MV-4-11 (cell line): ENCODE measurements at places on chromosomes 12 and 14.

GRCh38 chr14:31582286-31582691 lies 21.1 kb downstream of the NUBPL start:
- DNase-seq = no peak

DNA sequence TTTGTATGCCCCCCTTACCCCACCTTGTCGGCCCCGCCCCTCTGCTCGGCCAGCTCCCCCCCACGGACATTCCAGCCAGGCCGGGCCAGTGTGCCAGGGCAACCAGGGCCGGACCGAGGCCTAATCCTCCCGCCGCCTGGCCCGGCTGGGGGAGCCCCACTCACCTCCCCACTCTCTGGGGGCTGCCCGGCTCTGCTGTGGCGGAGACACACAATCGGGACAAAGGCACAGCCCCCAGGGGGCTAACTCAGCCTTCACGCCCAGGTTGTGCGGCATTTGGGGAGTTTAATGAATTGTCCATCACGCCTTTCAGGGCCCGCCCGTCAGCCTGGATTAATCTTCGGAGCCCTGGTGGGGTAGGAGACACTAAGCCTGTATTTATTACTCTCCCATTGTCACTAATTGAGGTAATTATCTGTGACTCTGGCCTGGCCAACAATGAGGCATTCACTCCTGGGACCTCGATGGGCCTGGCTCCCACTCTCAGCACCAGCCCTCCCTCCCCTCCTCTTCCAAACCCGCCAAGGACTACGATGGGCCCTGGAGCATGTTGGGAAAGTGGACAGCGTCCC lies 8.7 kb downstream of the WNT1 start:
- DNase-seq = no peak

DNA sequence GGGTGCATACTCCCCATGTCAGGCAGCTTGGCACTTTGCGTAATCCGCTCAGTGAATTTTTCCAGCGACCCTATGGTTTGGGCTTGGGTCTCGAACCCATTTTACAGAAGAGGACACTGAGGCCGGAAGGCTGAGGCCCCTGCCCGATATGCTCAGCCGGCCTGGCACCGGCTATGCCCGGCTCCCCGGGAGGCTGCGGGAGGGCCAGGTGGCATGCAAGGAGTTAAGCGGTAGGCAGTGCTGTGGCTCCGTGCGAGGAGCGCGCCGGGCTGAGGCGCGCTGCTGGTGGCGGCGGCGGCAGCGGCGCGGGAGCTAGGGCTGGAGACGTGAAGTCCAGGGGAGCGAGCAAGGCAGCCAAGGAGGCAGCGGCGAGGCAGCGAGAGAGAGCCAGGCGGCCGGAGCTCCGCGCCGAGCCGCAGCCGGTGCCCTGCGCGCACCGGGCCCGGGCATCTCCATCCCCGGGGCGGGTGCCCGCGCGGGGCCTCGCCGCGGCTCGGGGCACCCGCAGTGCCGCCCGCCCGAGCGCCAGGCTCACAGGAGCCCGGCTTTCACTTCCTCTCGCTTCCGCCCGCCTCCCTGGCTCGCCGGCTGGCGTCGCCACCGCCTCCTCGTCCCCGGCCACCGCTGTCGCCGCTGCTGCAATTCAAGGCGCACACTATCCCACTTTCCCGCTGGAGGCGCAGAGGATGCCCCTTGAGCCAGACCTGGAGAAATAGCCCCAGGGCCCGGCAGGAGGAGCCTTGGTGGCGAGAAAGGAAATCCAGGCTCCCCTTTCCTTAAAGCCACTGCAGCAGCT lies at the start of gene WSCD2:
Gene WSCD2 (plus strand): TSS at position 272 of the 796 bp plus-strand sequence. CDS start 66,545 bp downstream, outside the sequence.
- DNase-seq = peak; percentile 47

- no peak for DNase-seq
These were observed 110.2 kb downstream of the PLXNC1 start for GRCh38 chr12:94258593-94258992.

- no peak for DNase-seq
These were observed 28.5 kb downstream of the PRPF40B start for GRCh38 chr12:49651855-49652254.

- no peak for DNase-seq
These were observed 43.1 kb downstream of the GPHB5 start for GRCh38 chr14:63275611-63276010.

GRCh38 chr14:95452893-95453712 lies 63.3 kb downstream of the SYNE3 start:
- DNase-seq = no peak

- peak; percentile 93 for DNase-seq
These were observed 52.8 kb upstream of the SLC2A13 start for GRCh38 chr12:40158592-40159111.

DNA sequence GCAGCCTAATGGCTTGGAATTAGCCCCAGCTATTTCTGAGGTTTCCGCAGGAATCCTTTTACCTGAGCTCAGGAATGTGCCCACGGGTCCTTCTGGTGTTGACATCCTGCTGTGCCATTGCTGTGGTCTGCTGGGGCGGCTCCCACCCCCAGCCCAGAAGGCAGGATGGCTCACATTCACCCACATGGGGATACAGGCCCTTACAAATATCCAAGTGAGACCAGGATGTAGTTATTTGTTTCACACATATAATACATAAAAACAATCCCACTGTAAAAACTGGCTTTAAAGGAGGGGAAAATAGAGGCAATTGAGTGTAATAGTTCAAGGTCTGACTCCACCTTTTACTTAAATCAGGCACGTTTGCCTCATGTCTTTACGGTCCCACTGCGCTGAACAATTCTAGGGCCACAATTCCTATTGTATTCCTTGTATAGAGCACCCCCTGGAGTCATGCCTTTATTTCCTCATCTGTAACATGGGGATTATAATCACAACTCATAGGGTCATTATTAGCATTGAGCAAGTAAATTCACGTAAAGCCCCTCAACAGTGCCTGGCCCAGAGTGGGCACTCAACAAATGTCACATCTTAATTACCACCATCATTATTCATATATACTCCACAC lies 57.2 kb upstream of the FICD start:
- DNase-seq = no peak

DNA sequence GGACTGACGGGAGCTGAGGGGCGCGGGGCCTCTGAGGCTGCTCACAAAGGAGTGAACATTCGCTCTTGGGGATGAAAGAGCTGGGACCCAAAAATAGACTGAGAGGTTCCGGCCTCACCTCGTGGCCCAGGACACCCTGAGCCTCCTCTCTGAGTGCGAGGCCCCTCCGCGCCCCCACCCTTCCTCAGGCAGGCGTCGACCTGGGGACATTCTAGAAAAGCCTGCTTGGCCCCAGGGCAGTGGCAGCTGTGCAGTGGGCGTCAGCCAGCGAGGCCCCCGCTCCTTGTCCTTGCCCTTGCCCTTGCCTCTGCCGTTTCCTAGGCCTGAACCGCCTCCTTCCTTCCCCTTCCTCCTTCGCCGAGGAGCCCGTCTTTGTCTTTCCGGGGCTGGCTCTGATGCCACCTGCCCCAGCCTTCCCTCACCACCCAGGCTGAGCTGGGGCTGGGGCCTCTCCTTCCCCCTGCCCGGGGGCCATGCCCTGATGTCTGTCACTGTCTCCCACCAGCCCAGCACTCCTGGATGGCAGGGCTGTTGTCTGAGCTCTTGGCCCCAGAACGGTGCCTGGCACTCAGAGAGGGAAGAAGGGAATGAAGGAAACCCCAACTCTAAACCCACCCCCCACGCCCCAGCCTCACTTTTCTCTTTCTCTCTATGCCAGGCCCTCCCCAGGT lies 208.2 kb upstream of the RTL1 start:
- no peak for DNase-seq

DNA sequence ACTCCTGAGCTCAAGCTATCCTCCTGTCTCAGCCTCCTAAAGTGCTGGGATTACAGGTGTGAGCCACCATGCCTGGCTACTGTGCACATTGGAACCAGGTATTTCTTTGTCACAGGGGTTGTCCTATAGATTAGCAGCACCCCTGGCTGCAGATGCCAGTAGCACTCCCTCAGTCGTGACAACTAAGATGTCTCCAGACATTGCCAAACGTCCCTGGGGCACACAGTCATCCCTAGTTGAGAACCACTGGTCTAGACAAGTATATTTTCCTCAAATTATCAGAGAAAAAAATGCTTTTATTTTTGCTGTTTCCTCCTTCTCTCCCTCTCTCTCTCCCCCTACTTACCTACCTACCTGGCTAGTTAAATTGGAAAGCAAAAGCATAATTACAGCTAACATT lies 17.9 kb upstream of the P2RX7 start:
- DNase-seq = no peak

DNA sequence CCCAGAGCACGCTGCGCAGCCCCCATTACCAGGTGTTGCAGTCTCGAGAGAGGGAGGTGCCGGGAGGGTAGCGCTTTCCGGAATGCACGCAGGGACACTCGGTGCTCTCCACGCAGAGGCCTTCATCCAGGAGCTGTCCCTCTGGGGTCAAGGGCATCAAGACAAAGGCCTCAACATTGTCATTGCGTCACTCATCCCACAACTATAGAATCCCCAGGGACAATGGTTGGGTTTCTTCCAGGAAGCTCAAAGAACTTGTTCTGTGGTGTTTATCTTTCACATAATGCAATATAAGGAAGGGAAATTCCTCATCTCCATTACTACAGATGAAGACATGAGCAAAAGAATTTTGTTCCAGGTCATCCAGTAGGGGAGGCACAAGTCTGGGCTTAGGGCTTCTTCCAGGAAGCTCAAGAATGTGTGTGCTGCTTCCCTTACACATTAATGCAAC lies 52.1 kb downstream of the VWF start:
- peak; percentile 41 for DNase-seq

GRCh38 chr12:51533799-51534198 lies 57.2 kb upstream of the SCN8A start:
- DNase-seq = no peak

- DNase-seq = no peak
These were observed 470.4 kb downstream of the GALC start for GRCh38 chr14:87522575-87522974.

DNA sequence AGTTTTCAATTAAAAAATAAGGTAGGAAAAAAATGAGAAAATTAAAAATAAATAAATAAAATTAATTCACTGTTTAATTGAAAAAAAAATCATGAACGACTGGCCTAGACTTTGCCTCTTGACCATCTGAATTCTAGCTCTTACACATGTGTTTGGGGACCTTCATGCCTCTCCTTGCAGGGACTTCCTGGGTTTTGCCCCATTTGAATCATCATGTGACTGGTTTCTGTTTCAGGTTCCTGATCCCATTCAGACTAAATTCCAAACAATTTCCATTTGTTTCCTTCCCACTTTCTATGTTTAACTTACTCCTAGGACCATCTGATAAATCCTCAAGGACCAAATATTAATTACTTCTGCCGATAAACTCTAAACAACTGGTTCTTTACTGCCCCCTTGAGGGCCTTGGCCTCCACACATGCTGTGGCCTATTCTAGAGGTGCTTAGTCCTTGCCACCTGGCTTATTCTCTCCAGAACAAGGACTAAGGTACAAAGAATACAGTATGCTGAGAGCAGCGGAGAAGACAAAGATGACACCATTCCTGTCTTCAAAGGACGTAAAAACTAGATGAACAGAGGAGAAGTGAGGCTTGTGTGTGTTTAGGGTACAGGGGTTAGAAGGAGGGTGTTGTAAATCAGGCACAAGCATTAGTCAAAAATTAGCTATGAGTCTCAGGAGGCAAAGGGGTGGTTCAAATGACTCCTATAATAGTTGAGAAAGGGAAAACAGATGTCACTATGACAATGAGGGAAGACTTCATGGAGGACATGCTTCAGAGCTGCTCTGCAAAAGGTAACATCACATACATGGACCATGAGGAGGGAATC lies 125.8 kb upstream of the AVPR1A start:
- peak; percentile 21 for DNase-seq

DNA sequence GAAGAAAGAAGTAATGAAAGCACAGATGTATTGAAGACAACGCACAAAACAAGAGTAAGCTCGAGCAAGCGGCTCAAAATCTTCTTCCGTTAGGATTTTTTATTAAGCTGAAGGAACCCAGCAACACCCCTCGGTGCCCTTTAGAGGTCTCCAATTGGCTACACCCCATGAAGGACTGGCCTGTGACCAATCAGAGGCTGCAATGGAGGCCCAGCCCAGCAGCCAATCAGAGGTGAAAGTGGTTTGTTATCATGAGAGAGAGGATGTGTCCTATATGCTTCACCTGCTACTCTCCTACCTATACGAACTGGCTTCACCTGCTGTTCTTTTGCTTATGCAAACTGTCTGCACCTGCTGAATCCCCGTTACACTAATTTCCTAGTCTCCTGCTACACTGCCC lies 358.8 kb downstream of the C12orf50 start:
- DNase-seq = no peak

DNA sequence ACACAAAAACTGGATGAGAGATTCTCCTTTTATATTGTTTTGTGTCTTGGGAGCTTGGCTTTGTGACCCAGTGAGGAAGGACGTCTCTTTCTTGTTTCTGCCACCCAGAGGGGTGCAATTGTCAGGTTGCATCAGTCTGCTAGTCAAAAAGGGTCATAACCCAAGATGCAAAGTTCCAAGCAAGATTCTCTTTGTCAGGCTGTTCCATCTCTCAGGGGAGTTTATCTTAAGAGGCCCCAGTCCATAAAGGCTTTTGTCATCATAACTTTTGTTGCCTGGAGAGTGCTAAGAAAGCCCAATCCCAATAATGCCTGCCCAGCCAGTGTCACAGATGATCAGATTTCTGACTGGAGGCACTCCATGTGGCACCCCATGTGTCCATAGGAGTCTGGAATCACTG lies 444.9 kb downstream of the TRHDE start:
- DNase-seq = no peak

- DNase-seq = no peak
These were observed 30.6 kb downstream of the FAM186A start for GRCh38 chr12:50365709-50366406.

DNA sequence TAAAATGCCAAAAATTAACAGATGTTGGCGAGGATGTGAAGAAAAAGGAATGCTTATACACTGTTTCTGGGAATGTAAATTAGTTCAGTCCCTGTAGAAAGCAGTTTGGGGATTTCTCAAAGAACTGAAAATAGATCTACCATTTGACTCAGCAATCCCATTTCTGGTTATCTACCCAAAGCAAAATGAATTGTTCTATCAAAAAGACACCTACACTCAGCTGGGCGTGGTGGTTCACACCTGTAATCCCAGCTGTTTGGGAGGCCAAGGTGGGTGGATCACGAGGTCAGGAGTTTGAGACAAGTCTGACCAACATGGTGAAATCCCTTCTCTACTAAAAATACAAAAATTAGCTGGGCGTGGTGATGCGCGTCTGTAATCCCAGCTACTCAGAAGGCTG lies 279.3 kb upstream of the PDE3A start:
- no peak for DNase-seq

GRCh38 chr14:74934476-74935359 lies 11.7 kb upstream of the RPS6KL1 start:
- DNase-seq = no peak

DNA sequence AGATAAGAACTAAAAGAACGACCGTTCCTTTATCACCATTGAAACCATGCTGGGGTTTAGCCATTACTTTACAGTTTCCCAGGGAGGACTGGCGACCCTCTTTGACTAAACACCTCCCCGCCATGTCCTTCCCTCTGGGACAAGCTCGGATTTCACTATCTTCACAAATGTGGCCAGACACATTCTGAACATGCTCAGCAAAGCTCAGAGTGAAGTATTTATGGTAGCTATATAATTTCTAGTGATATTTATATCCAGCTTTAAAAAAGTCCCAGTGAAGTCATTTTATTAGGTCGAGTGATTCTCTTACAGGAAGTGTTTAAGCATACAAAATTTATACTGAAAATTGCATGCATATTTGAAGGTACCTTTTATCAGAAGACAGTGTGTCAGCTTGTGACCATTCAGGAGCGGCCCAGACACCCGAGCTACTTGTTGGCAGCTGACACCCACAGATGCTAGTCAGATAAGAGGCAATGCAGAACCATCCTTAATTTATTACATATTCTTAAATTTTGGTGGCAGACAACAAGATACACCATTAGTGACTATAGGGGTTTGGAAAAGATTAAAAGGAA lies 36.8 kb downstream of the NIN start:
- no peak for DNase-seq

- peak; percentile 48 for DNase-seq
These were observed 170.1 kb upstream of the PWP1 start for GRCh38 chr12:107515446-107515958.
